Activated CD4-positive, alpha-beta memory T cell treated with anti-CD3 and anti-CD28 coated beads for 36 hours (primary cell): ENCODE measurements at places on chromosomes 12 and 14. TPM values are rescaled to one million over a fixed set of nuclear protein-coding genes. Genes with fewer than 3 reads are reported as not detected.

GDF3 gene
- not detected for total RNA-seq

GRCh38 chr12:6444704-6445688 is at the start of gene CD27:
Gene CD27, plus strand, starts transcription at chr12:6444955. Its CDS starts 141 bp downstream, at chr12:6445096.
- peaks cover 43% of the 10 kb centered on the region for H3K36me3 ChIP-seq
- peak within 1 kb of the TSS; percentile 91 for H3K4me3 ChIP-seq
- no peaks in the 10 kb centered on the region for H3K27me3 ChIP-seq
- DNase-seq, result peak; percentile 32
- H3K4me1 ChIP-seq, result peaks cover 67% of the 10 kb centered on the region

GRCh38 chr12:123905319-123905925 is 67.2 kb downstream of the CCDC92 start:
- H3K36me3 ChIP-seq, result no peaks in the 10 kb centered on the region
- peak; percentile 79 for DNase-seq
- H3K4me1 ChIP-seq, result peaks cover 10% of the 10 kb centered on the region
- H3K4me3 ChIP-seq, result no peak overlapping the region
- peak overlapping the region; percentile 15 for H3K27ac ChIP-seq
- peaks cover 7% of the 10 kb centered on the region for H3K27me3 ChIP-seq

DNA sequence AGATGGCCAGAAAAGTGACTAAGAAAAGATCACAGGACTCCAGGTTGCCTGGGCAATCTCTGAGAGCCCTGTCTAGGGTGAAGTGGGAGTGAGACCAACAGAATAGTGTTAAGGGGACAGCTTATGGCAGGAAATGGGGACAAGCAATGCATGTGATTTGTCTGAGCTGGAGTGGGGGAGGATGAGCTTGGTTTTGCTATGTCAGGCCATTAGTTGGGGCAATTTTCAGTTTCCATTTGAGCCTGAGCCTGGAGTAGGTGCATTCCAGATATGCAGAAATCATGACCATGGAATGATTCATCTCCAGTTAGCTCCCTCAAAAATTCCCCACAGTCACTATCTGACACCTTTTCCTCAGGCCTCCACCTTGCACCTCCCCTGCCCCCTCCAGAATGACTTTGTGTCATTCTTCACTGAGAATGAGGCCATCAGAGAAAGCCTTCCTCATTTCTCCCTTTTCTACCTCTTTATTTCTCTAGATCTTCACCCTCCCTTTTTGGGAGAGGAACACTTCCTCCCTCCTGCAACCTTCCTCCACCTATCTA is 150.9 kb upstream of the PLEKHG7 start:
- H3K4me3 ChIP-seq, result no peak overlapping the region
- H3K27me3 ChIP-seq, result no peaks in the 10 kb centered on the region
- peaks cover 1% of the 10 kb centered on the region for H3K36me3 ChIP-seq
- DNase-seq, result peak; percentile 75
- H3K4me1 ChIP-seq, result peaks cover 25% of the 10 kb centered on the region

TMPRSS12 gene
- total RNA-seq, result not detected

TAS2R19 gene
- total RNA-seq, result 0.93 TPM

DNA sequence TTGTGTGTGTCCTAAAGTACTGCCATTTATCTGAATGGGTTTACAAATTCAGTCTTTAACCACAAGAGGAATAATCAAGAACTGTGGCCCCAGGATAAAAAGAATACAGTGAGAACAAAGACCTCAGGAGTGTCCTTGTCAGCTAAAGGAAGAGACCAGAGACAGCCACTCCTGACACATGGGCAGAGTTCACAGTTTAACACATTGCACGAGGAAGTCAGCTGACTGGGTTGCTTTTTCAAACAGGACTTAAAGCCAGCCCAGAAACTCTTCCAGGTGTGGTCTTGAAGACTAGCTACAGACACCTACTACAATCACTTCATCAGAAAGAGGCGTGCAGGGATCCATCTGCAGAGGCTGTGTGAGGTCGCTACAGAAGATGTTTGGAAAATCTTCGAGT is 42.8 kb downstream of the GNS start:
- no peak overlapping the region for H3K4me3 ChIP-seq
- DNase-seq, result no peak
- no peaks in the 10 kb centered on the region for H3K27me3 ChIP-seq
- peaks cover 24% of the 10 kb centered on the region for H3K4me1 ChIP-seq

- peak; percentile 53 for DNase-seq
- peaks cover 30% of the 10 kb centered on the region for H3K36me3 ChIP-seq
- H3K4me1 ChIP-seq, result peaks cover 30% of the 10 kb centered on the region
- H3K27ac ChIP-seq, result peak overlapping the region; percentile 23
- H3K4me3 ChIP-seq, result no peak overlapping the region
These were observed 82.9 kb downstream of the NCOR2 start for GRCh38 chr12:124484526-124484953.

FAM222A gene
- total RNA-seq, result 0.55 TPM

LRRC43 gene
- 0.41 TPM for total RNA-seq

DNA sequence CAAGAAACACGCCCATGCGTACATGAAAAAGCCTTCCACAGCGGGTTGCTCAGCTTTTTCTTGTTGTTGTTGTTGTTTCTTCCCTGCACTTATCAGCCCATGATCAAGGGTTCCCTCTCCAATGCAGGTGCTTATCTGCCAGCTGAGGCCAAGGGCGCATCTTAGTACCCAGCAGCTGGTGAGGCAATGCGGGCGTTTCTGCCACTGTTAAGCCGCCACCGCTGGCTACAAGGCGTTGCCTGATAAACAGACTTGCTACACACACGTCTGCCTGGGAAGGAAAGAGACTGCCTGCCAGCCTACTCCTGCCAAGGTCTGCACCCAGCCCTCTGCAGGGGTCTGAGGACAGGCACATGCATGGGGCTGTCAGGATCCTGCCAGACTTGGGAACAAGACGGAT is 345.9 kb downstream of the BCL11B start:
- H3K4me1 ChIP-seq, result peaks cover 31% of the 10 kb centered on the region
- H3K27ac ChIP-seq, result no peak overlapping the region
- H3K27me3 ChIP-seq, result no peaks in the 10 kb centered on the region
- H3K36me3 ChIP-seq, result no peaks in the 10 kb centered on the region
- peak; percentile 37 for DNase-seq

DNA sequence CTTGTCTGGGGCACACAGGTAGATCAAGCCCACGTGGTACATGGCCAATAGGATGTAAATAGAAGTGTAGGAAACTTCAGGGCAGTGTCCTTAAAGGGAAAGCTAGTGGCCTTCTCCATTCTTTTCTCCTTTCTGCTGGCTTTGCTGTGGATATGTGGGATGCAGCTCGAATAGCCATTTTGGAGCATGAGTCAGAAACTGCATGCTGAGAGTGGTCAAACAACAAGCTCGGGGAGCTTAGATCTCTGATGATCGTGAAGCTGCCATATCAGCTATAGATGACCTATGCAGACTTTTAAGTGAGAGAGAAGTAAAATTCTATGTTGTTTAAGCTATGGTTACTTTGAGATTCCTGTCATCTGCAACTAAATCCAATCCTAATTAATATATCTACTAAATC is 241.3 kb upstream of the DAAM1 start:
- peaks cover 3% of the 10 kb centered on the region for H3K27me3 ChIP-seq
- no peak overlapping the region for H3K4me3 ChIP-seq
- no peaks in the 10 kb centered on the region for H3K4me1 ChIP-seq
- no peak overlapping the region for H3K27ac ChIP-seq
- no peaks in the 10 kb centered on the region for H3K36me3 ChIP-seq

DNA sequence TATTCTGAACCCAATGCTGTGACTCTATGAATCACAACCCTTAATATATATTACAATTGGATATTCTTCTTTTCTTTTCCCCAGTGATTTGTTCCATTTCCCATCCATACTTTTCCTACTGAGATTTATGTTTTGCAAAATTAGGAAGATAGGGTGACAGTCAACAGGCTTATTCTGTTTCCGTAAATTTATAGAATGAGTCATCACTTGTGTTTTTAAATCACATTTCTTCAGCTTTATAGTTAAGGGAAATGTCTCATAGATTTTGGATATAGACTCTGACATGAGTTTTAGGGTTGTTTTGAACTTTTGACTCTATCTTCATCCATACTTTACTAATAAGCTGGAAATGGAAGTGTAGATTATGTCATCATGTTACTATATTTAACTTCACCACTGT is 661.6 kb upstream of the FBXO33 start:
- no peak for DNase-seq
- no peak overlapping the region for H3K27ac ChIP-seq
- H3K4me3 ChIP-seq, result no peak overlapping the region
- H3K36me3 ChIP-seq, result no peaks in the 10 kb centered on the region

TTC6 gene
- not detected for total RNA-seq
